ENCODE measurements at places on chromosomes 3 and 15.
A peak's percentile ranks its signal among the peaks of the same experiment; 100 is the strongest.

DNA sequence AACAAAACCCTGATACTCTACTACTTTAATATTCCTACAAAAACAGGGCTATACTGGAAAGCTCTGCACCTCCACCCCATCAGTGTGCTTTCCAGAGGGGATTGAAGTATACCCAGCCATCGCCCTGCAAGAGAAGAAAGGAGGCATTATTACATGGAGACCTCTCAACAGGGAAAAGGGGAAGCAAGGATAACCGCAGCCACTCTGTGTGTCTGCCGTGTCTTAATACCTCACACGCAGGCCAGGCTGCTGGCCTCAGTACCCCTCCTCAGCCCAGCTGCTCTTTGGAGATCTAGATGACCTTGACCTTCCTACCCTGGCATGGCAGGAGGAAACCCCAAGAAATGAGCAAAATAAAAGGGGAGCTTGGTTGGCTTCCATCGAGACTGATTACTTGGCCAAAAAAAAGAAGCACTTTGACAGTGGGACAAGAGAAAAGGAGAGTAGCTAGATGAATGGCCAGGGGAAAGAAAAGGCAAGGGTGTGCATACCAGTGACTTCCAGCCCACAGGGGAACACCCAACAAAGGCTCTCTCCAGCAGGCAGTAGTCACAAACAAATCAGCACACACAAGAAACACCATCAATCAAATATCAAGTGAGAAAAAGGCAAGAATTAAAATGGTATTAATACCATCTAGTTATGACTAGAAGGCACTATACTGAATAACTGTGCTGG lies 129.4 kb downstream of the STT3B start:
- no peak for DNase-seq

- DNase-seq = peak; percentile 29
Measured at GRCh38 chr3:39990532-39990931, 181.1 kb downstream of the MYRIP start.

DNA sequence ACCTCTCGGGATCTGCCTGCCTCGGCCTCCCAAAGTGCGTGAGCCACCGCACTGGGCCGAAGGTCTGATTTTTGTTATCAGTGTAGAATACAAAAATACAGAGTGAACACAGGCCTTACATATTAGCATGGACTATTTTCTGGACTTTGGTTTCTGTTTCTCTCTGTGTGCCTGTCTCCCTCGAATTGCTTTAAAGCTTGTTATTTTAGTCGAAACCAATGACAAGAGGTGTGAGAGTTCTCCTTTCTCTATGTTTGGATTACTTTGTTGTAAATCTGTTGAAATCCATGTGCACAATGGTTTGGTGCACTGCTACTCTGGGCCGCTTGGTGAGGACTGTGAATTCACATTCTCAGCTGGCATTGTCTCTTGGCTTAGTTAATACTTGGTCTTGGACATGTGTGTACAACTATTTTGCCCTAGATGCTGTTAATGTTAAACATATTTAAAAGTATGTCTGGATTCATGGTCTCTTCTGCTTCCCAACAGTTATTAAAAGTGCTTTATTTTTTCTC lies 23.9 kb downstream of the MED12L start:
- DNase-seq = no peak

GRCh38 chr3:4693620-4694019 lies 200.5 kb downstream of the ITPR1 start:
- DNase-seq = no peak

DNA sequence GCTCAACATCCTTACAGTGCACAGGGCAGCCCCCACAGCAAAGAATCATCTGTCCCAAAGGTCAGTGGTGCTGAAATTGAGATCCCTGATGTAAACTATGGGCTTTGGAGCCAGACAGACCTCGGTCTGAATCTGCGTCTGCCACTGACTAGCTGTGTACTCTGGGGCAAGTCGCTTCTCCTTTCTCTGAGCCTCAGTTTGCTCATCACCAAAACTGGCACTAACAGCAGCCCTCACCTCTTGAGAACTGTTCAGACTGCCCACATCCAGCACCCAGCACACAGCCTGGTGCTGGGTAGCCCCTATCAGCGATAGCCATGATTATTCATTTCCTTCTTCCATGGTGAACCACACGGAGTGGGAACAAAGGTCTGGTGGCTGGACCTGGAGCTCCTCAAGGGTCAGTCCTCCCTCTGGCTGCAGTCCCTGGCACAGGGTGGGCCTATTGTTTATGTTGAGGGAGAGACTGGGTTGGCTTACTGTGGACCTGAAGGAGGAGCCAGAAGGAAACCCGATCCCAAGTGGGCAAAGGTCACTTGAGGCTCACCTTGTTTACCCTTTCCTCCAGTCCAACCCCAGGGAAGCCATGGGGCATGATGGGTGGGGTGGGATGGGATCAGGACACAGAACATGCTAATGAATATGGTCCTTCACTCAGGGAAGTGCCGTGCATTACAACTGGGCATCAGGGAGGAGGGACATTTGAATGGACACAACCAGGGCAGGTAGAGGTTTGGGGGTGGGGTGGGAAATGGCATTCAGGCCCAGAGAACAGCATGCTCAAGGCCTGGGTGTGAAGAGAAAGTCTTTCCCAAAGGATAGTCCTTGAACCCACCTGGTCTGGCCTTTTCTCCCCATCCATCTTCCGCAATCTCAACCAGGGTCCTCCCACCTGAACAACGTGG lies 1.6 kb upstream of the PRKCD start:
- no peak for DNase-seq

DNA sequence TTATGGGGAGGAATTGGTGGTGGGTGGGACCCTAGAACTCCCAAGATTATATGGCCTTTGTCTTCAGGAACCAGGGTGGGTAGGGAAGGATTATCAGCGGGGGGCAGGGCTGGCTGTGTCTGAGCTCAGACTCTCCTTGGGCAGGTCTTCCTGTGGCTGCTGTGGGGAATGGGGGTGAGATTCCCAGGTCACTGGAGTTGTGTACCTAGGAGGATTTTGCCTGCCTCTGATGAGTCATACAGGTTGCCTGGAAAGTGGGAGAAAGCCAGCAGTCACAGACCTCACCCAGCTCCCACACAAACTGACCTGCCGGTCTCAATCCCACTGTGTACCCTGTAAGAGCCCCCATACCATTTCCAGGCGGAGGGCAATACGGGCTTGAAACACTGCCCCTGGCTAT lies 209.9 kb upstream of the CNTN3 start:
- DNase-seq = no peak

- no peak for DNase-seq
Measured at GRCh38 chr3:111352585-111352984, 189.4 kb upstream of the CD96 start.

DNA sequence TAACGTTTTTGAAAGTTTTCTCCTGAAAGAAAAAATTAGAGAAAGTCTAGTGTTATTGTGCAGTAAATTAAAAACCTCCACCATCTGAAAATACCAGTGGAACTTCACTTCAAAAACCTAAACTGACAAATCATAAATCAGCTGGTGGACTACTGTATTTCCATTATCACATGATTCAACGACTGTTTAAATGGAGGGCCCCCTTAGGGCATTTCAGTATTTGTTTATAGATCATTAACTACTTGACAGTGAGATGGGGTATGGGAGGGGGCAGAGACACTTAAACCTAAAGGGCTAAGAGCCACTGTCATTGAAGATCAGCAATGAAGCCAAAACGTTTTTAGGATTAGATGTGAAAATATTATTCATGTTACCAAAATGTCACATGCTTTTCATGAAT lies 8.8 kb upstream of the C15orf61 start:
- DNase-seq = no peak

DNA sequence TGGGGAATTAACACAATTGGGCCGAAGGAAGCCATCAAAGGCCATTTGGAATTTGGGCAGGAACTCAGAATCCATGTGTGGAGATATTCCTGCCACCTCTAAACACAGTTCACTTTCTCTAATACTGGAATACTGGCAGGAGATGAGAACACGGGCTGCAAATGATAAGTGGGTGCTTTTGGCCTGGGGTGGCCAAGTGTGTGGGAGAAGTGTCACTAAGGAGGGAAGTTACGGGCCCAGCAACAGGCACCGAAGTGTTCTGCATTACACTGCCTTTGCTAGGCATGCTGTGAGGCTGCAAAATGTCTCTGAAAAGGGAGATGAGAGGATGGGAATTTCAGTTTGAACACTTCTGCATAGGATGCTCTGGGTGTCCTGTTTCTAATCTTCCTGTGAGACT lies 89.4 kb upstream of the FEZF2 start:
- DNase-seq = no peak

DNA sequence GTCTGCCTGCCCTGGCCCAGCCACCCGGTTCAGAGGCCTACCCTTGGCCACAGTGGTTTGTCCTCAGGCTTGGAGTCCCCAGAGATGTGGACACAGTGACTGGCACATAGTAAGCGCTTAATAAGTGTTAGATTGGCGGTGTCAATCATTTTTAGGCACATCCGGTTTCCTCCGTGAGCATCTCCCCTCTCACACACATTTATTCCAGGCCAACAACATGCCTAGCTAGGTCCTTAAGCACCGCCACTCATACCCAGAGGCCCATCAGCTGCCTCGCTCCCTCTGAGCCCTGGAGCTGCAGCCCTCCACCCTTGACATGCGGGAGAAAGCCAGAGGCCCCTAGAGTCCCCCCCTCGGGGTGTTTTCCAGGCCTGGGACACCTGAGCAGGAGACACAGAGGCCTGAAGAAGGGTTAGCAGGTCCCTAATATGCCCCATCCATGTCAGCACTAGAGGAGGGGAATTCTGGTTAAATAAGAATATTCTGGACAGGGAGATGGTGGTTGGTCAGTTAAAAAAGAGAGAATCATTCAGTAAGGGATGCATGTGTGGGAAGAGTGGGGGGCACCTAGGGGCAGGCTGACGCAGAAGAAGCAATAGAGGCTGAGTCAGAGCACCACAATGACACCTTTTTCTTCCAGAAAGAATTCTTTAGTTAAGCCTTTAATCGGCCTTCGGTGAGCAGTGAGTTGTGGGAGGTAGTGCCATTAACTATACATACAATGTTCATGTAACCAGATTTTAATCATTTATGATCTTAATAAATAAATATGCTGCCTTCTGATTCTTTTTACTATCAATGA lies 22.3 kb downstream of the NR2F2 start:
- DNase-seq = no peak

GRCh38 chr15:49045751-49046219 lies 461 bp downstream of the SECISBP2L start:
- DNase-seq = no peak

DNA sequence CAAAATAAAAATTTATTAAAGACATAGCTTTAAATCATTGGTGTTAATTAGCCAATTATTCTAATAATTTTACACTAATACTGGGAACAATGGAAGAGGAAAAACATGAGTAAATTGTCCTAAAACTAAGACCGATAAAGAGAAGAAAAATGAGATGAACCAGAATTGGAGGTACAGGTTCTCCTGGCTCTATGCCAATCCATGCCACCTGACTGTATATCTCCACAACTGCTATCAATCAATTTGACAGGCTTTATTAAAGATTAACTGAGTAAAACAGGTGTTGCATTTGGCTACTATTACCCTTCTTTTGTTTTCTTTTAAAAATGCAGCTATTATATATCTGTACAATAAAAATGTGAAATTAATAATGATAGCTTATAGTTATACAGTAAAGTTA lies 850.0 kb downstream of the CADM2 start:
- DNase-seq = no peak

GRCh38 chr15:88586401-88587162 lies 34.6 kb upstream of the AEN start:
- no peak for DNase-seq

All from fibroblast of gingiva (primary cell).